ENCODE measurements at places on chromosomes 6 and 20.
A peak's percentile ranks its signal among the peaks of the same experiment; 100 is the strongest.

GRCh38 chr6:19705606-19706005 is 131.6 kb upstream of the ID4 start:
- DNase-seq: no peak

DNA sequence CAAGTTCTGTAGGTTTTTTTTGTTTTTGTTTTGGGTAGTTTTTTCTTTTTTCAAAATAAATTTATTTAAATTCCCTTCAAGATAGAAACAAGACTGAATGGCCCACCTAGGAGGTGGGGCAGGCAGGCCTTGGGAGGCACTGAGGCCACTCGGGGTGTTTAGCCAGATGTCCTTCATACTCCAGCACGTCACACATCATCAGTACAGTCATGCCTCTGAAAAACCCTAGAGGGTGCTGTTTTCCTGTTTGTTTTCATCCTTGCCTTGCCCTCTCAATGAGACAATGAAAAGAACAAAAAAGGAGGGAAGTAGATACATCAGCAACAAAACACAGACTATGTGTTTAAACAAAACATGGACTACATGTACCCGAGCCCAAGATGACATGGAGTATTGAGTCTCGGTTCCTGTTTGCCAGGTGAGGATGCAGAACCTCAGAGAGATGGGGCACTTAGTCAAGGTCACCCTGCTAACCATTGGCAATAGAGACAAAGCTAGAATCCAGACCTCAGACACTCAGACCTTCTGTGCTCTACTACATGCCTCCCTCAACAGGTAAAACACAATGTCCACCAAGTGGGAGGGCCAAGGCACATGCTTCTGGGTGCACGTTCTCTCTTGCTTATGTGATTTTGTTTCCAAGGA is 26.8 kb upstream of the CLIC5 start:
- no peak for DNase-seq

DNA sequence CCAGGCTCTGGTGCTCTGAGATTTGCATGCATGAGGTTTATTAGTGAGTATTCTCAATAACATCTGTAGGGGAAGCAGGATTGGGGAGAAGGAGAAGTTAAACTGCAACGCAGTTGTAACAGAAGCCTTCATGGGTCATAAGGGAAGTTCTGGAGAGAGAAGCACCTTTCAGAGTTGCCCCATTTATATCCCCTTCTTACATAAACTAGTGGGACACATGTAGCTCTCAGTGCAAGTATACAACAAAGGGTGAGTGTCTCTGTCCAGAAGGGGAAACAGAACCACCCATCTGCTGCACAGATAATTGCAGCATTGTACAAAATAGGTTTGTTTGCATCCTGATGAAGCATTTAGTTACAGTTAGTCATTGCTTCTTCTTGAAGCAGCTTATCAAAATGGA is 4.3 kb upstream of the ADGB start:
- no peak for DNase-seq

GRCh38 chr6:44311304-44311703 is 1.8 kb downstream of the AARS2 start:
- no peak for DNase-seq

DNA sequence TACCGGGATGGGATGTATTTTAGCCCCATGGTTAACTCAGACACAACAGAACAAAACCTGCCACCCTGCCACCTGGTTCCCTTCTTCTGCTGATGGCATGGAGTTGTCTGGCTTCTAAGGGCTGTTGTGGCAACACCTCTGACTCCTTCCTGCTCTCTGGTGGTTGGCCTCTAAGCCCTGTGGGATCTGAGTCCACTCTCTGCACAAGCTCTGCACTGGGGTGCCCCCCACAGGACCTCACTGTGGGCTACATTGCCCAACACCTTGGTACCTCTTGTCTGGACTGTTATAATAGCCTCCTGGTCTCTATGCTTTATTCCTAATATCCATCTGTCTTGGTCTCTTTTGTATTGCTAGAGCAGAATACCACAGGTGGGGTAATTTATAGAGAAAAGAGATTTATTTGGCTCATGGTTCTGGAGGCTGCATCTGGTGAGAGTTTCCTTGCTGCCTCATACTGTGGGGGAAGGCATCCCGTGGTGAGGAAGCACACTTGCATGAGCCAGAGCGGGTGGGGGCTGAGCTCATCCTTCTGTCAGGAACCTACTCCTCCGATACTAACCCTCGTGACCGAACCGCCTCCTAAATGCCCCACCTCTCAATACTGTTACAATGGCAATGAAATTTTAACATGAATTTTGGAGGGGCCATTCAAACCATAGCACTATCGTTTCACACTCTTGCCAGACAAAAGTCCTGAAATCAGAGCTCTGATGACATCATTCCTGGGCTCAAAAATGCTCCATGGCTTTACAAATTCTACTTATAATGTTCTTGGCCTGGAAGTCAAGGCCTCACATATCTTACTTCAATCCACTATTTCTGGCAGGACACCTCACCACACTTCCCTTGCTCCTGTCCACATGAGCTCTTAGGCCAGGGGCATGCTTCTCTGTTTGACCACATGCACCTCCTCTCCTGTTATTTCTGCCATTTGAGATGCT is 127.2 kb downstream of the PAX1 start:
- DNase-seq: no peak

GRCh38 chr20:50127587-50128519 is 14.9 kb upstream of the UBE2V1 start:
- no peak for DNase-seq

DNA sequence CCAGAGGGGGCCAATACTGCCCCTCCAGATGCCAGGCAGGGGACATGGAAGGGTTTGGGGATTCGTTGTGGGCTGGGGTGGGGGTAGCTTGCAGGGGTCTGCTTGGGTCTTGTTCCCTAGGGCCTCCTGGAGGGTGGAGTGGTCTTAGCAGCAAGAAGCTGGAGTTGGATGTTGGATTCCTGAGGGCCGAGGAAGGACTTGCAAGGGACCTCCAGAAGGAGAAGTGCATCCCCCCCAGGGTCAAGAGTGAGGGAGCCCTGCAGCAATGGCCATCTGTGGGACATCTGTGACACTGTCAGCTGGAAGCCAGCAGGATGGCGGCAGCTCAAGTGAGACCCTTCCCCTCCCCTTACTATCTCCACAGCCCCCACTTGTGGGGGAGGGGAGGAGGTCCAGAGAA is 25.4 kb upstream of the CCN5 start:
- DNase-seq: no peak

- no peak for DNase-seq
Observed at GRCh38 chr6:18243302-18243893, 20.9 kb downstream of the DEK start.

DNA sequence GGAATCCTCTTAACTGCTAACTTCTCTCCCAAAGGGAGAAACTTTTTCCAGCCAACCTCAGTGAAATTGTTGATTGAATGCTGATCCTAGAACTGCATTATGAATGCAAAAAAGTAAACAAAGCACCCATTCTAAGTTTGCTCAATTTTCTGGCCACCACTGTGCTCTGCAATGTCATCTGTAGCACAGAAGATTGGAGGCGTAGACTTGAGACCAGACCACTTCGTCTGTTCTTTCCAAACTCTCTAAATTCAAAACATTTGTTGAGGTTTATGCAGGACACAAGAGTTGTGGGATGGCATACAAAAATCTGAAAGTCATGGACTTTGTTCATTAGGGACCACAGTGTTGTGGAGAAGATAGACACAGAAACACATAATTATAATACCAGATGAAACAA is 11.1 kb upstream of the TSPYL1 start:
- DNase-seq: no peak

GRCh38 chr20:33993576-33994221 is at the start of gene RALY:
Gene RALY (plus strand): TSS chr20:33993911. CDS start chr20:34072075, 78,164 bp downstream.
- DNase-seq: no peak

DNA sequence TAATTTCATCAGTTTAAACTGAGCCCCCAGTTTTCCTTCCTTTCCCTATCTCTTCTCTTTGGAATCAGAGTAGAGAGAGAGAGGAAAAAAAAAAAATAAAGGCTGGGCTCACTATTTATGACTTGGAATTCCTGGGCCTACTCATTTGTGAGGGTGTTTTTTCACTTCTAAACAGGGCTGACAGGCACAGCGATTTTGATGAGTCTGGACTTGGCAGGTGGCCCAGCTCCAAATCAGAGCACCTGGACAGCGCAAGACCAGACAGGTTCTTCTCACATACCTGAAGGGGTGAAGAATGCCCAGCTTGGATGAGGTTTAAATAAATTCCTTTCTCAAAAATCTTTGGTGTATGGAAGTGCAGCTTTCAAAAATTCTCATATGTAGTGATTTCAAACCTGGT is 122.2 kb downstream of the KIF13A start:
- DNase-seq: no peak

DNA sequence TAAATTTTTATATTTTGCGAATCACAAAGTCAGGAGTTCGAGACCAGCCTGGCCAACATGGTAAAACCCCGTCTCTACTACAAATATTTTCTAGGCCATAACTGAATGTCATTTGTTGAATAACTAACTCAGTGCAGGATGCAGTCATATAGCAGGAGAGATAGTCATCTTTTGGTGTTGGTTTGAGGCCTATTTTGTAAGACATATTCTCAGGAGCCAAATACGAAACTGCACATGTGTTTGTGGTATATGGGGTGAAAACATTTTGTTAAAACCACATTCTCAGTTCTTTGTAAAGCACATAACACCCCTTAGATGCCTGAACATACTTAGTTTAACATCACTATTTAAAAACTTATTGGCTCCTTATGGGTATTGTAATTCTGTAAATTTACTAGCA is 4.7 kb upstream of the ENPP5 start:
- DNase-seq: no peak

- DNase-seq: no peak
Observed at GRCh38 chr20:35199740-35200139, 26.8 kb upstream of the MMP24 start.

- no peak for DNase-seq
Observed at GRCh38 chr6:36660771-36661471, 17.6 kb upstream of the CDKN1A start.

- no peak for DNase-seq
Observed at GRCh38 chr6:163536770-163537169, 122.3 kb downstream of the QKI start.

DNA sequence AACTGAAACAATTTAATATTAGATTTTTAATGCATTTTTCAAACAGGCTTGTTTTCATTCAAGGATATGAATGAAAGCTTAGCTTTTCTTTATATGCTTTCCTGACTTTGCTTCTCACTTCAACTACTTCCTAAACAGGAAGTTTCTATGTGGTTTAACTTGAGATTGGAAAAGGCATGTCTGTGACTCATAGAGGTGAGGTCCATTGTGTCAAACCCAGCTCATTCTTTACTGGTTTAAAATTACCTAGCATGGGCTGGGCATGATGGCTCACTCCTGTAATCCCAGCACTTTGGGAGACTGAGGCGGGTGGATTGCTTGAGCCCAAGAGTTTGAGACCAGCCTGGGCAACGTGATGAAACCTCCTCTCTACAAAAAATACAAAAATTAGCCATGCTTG is 34.4 kb downstream of the EFHC1 start:
- DNase-seq: no peak

- no peak for DNase-seq
Observed at GRCh38 chr6:105067329-105067728, 110.4 kb downstream of the LIN28B start.

GRCh38 chr6:151108548-151108947 is 131.2 kb upstream of the AKAP12 start:
- no peak for DNase-seq

DNA sequence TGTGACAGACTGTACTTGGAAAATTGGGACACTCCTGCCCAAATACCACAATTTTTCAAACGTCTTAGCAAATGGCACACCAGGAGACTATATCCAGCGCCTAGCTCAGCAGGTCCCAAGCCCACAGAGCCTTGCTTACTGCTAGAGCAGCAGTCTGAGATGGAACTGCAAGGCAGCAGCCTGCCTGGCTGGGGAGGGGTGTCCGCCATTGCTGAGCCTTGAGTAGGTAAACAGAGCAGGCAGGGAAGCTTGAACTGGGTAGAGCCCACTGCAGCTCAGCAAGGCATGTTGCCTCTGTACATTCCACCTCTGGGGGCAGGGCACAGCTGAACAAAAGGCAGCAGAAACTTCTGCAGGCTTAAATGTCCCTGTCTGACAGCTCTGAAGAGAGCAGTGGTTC is 1003.3 kb upstream of the MAP3K7 start:
- DNase-seq: no peak

DNA sequence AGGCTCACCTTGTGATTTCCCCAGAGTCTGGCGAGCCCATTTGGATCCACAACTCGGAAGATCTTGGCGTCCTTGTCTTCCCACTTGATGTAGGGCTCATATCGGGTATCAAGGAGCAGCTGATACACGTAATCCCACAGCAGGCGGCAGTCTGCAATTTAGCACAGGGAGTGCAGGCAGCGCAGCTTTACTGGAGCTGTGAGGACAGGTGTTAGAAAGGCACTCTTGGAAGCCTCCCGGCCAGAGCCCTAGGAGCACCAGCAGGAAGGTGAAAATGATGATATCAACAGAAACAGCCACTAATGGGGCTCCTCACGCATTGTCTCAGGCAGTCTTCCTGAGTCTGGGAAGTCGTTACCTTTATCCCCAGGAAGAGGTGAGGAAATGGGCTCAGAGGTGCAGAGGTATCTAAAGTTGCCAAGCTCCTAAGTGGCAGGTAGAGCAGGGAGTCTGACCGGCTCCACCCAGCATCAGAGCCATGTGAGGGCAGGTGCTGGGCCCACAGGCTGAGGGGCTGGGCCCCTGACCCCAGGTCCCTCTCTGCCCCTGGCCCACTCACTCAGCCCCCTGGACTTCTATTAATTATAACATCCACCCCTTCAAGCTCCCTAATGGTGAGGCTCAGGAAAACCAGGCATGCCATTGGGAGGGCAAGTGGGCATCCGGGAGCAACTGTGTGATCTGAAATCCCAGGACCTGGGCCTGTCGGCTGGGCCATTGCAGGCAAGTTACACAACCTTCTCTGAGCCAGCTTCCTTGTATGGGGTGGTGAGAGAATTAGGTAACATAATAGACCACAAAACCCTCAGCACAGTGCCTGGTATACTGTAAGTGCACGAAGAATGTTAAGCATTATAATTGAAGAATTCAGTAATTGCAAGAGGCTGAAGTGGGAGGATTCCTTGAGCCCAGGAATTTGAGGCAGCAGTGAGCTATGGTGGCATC is 18.3 kb downstream of the ETV7 start:
- DNase-seq: peak; percentile 39

GRCh38 chr20:58547623-58548475 is 32.6 kb upstream of the APCDD1L start:
- no peak for DNase-seq

GRCh38 chr20:18632196-18632789 is 44.4 kb downstream of the DTD1 start:
- DNase-seq: peak; percentile 28

GRCh38 chr20:45279992-45280391 is 25.6 kb upstream of the SLPI start:
- DNase-seq: no peak

- DNase-seq: no peak
Observed at GRCh38 chr20:25745738-25746137, 49.1 kb upstream of the ZNF337 start.

GRCh38 chr6:25280344-25281074 is 1.3 kb downstream of the CARMIL1 start:
- DNase-seq: no peak

- DNase-seq: no peak
Observed at GRCh38 chr20:62303340-62304226, 786 bp downstream of the ADRM1 start.

GRCh38 chr6:52953911-52954839 is 40.9 kb downstream of the GSTA4 start:
- DNase-seq: no peak
